ENCODE measurements at places on chromosomes 12 and 14. TPM values are rescaled to one million over a fixed set of nuclear protein-coding genes. Genes with fewer than 3 reads are reported as not detected.

- no peaks in the 10 kb centered on the region for H3K27me3 ChIP-seq
- DNase-seq, result peak; percentile 44
- H3K4me1 ChIP-seq, result no peaks in the 10 kb centered on the region
- no peaks in the 10 kb centered on the region for H3K36me3 ChIP-seq
- no peak overlapping the region for H3K4me3 ChIP-seq
- no peak overlapping the region for H3K27ac ChIP-seq
Measured at GRCh38 chr14:55881577-55882241, 236.5 kb upstream of the PELI2 start.

GRCh38 chr14:24794644-24795305 lies 160.8 kb upstream of the GZMB start:
- no peaks in the 10 kb centered on the region for H3K36me3 ChIP-seq
- no peak overlapping the region for H3K4me3 ChIP-seq
- H3K27ac ChIP-seq, result no peak overlapping the region
- no peak for DNase-seq
- no peaks in the 10 kb centered on the region for H3K4me1 ChIP-seq

- no peaks in the 10 kb centered on the region for H3K36me3 ChIP-seq
- no peak overlapping the region for H3K4me3 ChIP-seq
- no peak overlapping the region for H3K27ac ChIP-seq
- DNase-seq, result no peak
- peaks cover 99% of the 10 kb centered on the region for H3K27me3 ChIP-seq
Measured at GRCh38 chr14:56797569-56798446, 12.5 kb downstream of the OTX2 start.

DNA sequence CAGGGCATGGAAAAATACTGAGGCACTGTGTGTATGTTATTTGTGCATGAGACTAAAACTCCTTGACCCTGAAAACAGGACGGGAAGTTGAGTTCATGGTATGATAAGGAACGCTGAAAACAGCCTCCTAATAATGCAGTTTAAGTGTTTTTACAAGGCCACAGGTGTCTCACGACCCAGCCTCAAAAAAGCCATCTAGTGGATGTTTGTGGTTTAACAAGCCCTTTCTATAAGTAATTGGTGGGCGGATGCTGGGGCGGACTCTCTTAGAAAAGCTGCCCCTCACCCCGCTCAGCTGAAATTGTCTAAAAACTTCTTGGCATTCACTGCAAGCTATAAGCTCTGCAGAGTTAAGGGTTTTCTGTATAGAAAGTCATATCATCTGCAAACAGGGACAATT lies 184.5 kb downstream of the NUBPL start:
- no peaks in the 10 kb centered on the region for H3K36me3 ChIP-seq
- H3K4me1 ChIP-seq, result no peaks in the 10 kb centered on the region
- no peak overlapping the region for H3K27ac ChIP-seq

DNA sequence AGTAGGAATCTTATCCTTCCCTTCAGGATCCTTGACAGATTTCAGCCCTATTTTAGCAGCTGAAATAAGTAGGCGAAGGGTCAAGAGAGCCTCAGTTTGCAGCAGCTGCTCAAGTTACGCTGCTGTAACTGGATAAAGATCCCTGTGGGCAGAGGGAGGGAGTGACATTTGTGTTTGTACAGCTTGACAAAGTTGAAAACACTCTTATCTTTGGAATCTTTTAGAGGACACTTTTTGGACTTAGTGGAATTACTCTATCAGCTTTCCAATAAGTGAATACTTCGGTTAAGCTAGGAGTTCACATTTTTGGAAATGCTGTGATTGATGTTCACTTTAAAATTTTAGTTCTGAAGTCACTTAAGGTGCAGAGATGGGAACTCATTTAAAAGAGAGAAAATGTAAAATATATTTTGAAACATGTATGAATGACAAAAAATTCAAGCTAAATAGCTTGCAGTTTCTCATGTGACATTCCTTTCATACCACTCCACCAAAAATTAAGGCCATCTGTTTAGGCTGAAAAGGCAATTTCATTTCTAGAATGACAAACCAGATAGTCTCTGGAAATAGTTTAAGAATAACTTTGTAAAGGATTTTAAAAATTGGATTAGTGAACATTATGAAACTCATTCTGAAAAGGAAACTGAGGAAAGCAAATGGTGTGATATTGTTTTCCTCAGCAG lies 55.2 kb downstream of the SLC38A4 start:
- peaks cover 16% of the 10 kb centered on the region for H3K4me1 ChIP-seq
- H3K27ac ChIP-seq, result peak overlapping the region; percentile 49
- no peaks in the 10 kb centered on the region for H3K27me3 ChIP-seq
- peak; percentile 34 for DNase-seq

GRCh38 chr12:131221061-131221956 lies 267.6 kb downstream of the ADGRD1 start:
- H3K27me3 ChIP-seq, result peaks cover 11% of the 10 kb centered on the region
- no peaks in the 10 kb centered on the region for H3K36me3 ChIP-seq
- H3K4me1 ChIP-seq, result no peaks in the 10 kb centered on the region

GRCh38 chr12:54363047-54363446 lies 1.2 kb downstream of the GPR84 start:
- no peak for DNase-seq
- no peaks in the 10 kb centered on the region for H3K27me3 ChIP-seq
- H3K27ac ChIP-seq, result no peak overlapping the region
- no peaks in the 10 kb centered on the region for H3K36me3 ChIP-seq
- peaks cover 14% of the 10 kb centered on the region for H3K4me1 ChIP-seq

SLC35E3 gene
- 7.6 TPM for polyA plus RNA-seq

MORN3 gene
- polyA plus RNA-seq, result 0.32 TPM
